NCI-H1105 (cell line): ENCODE measurements at places on chromosomes 5 and 9.

DNA sequence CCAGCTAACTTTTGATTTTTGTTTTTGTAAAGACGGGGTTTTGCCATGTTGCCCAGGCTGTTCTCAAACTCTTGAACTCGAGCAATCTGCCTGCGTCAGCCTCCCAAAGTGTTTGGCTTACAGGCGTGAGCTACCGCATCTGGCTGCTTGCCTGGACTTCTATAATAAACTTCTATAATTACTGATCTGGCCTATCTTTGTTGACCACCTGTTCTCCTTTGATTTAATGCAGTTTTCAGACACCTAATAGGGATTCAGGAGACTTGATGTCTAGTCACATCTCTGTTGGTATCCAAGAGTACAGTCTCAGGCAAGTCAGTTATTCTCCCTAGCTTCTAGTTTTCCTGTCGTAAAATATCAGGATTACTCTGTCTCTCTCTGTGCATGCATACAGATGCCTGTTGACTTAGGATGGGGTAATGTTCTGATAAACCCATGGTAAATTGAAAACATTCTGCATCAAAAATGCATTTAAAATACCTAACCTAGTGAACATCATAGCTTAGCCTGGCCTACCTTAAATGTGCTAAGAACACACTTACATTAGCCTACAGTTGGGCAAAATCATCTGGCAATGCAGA lies 51.5 kb upstream of the NR3C1 start:
- DNase-seq: peak; percentile 67

DNA sequence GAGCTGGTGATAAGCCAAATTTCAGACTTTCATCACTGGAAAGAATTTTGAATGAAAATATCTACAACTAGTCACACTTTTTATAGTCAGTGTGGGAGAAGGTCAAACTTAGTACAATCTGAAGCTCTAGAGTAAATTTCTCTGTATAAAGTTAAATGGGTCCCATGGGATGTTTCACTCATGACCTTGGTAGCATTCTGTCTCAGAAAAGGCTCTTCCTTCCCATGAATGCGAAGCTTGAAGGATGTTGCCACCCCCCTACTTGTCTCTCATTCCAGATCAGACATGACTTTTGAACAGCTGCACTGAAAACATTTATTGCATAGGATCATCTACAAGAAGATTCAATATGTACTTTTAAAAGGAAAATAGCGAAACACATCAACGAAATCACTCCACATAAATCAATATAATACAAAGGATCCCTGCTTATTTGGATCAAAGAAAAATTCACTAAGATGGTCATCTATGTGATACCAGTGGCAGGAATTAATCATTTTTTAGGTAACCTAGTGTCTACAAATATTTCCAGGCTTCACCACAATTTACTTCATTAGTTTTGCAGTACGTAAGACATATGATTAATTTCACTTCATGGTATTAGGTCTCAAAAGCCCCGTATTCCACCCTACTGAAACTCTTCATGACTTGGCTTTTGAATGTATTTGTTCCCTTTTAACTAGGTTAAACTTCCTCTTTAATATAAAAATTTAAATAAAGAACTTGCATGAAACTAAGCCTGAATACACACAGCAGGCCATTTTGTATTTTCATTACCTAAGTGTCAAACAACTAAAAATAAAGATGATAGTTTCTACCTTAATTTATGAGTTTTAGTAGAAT lies 4.4 kb downstream of the ST8SIA4 start:
- DNase-seq: no peak

DNA sequence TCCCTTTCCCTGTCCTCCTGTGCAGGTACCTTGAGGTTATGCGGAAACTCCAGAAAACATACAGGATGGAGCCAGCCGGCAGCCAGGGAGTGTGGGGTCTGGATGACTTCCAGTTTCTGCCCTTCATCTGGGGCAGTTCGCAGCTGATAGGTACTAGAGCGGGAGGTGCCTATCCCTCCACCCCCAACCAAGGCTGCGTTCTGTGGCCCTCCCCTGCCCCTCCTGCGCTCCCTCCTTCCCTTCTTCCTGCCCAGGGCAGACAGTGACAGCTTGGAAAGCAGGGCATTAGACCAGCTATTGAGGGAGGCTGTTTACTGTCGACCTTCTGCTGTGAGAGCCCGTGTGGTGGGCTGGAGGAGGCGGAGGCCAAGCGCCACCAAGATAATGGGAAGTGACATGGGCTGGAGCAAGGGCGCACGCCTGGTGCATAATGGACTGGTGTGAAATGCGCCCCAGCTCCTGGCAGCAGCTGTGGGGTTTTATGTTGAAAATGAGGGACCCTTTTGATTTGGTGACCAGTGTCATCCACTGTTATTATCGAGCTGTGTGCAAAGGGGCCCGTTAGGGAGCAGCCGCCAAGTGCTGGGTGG lies 25.3 kb downstream of the PTPA start:
- no peak for DNase-seq

- DNase-seq: no peak
Observed at GRCh38 chr5:68456756-68457217, 241.2 kb downstream of the PIK3R1 start.

GRCh38 chr5:2848619-2849018 lies 97.1 kb upstream of the IRX2 start:
- no peak for DNase-seq

- DNase-seq: peak; percentile 36
Observed at GRCh38 chr5:141742866-141743851, 61.1 kb upstream of the ARAP3 start.

DNA sequence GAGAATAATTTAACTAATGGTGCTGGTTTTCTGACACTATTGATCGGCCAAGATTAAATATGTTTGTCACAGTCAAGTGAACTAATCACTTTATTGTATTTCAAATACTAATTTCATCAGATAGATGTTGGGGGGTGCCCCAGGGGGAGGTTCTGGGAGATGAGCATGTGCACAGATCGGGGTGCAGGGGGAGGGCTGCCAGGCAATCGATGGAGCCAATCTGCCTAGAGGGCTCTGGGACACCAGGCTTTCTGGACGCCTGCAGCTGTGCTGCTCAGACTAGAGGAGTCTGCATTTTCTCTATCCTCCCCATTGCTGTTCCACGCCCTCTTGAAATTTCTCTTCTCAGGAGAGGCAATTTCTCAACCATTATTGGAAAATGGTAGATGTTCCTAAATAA lies 100.0 kb upstream of the ALDH1B1 start:
- DNase-seq: no peak

- DNase-seq: no peak
Observed at GRCh38 chr5:37724395-37725125, 115.3 kb downstream of the GDNF start.

DNA sequence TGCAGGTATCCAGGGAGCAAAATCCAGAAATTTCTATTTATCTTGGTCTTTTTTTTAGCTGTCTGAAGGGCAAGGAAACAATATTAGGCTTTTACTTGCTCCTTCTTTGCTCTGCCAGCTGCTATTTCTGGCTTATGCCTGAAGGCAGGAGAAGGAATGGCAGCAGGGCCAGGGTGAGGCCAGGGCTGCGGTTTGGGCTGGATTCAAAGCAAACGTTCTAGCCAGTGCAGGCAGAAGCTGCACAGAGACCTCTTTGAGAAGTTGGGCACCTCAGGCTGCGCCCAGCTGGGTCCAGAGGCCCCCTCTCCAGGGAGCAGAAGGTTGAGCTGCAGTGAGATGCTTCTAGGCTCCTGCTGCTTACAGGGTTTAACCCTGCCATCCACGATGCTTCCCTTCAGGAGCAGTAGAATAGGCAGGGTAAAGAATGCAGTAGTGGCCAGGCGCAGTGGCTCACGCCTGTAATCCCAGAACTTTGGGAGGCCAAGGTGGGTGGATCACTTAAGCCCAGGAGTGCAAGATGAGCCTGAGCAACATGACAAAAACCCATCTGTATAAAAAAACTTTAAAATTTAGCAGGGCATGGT lies 201.2 kb downstream of the ADCY2 start:
- no peak for DNase-seq

DNA sequence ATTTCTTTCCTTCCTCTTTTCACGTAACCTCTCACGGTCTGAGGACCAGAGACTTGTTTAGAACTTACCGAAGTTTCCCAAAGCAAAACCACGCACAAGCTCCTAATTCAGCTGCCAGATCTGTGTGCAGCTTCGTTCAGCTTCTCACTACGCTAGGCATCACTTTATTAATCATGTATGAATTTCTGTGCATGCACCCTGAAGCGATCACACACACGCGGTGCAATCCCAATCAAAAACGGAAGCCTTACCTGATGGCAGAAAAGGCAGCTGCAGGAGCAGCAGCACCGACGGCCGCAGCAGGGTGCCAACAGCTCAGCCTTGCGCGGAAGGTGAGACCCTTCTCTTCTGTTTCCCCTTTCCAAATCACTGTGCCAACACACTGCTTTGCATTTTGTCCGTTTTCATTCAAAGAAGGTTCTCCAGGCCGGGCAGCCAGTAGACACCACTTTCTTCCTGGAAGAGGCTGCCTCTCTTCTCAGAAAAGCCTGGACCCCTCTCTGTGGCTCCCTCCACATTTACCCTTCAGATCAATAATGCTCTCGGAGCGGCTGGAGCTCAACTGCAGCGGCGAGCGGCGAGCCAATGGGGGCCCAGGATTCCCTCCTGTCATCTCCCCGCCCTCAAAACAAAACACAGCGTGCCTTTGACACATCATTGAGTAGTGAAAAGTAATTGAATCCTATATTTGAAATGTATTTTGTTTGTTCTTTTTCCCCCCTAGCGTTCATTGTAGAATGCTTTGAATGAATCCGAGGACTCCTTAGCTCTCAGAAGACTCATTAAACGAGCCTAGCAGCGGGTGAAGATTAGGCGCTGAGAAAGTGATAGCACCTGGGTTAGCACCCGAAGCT lies at the start of gene CDH12:
CDH12 (minus strand) TSS at position 538 of the 854 bp plus-strand sequence.
- peak; percentile 67 for DNase-seq

- no peak for DNase-seq
Observed at GRCh38 chr5:154782326-154782725, 27.1 kb downstream of the LARP1 start.

DNA sequence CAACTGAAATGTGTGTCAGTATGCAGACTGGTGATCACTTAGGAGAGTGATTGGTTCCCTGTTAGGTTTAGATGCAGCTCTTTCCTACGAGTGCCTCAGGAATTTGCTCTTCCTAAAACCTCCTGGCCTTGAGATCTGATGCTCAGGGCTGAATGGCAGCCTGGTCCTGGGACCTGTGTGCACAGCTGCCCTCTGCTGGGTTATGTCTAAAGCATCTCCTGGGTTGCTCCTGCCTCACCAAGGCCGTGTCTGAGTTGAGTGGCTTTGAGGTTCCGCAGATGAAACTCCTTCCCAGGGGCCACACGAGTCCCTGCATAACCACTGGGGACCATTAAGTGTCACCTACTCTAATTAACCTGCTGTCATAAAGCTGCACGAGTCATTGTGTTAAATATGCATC lies 59.5 kb downstream of the MVB12B start:
- DNase-seq: no peak

DNA sequence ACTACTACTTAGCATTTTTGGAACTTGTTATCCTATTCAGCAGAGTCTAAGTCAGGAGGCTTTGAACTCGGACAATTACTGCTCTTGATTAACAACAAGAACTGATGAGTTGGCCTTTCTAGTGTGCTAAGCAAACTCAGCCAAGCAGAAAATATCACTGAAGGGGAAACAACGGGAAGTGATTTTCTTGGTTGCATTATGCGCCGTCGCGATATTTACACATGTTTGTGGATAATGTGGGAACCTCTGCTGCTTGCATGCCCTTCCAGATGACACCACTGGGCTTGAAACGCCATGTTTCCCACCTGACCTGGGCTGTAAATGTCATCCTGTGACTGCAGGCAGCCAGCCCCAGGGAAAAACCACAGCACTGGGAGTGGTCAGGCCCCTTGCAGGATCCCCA lies 205.5 kb downstream of the PAX5 start:
- DNase-seq: no peak
